Uterus (tissue), 4 donors: ENCODE measurements at places on chromosomes 7 and 10.

DNA sequence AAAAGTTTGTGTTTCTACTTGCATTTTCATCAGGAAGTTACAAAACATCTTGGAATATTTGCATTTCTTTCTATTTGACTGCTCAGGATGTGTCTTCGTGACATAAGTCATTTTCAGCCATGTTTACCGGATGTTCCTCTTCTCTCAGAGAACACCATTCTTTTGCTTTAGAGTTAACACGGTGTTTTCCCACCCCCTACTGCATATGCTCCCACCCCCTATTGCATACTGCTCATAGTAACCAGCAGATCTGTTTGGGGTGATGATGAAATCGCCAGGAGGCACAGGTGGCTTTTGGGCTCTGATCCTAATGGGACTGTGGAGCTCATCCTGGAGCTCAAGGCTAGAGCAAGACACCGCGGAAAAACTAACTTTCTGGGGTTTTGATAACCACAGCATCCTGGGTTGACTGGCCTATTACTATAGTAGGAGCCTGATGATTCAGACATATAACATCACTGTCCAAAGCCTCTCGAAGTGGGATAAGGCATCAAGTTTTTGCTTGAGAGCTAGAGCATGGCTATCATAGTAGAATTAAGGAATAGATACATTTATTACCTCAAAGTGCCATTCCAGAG lies 65.1 kb upstream of the BET1 start:
- DNase-seq = no peak

GRCh38 chr7:105941596-105941995 lies 21.5 kb upstream of the CDHR3 start:
- no peak for DNase-seq

GRCh38 chr10:36344240-36345174 lies 702.4 kb upstream of the FZD8 start:
- DNase-seq = no peak

- no peak for DNase-seq
These were observed 111.6 kb downstream of the C10orf90 start for GRCh38 chr10:126558881-126559280.

GRCh38 chr10:34866848-34867247 lies 51.8 kb upstream of the PARD3 start:
- DNase-seq = no peak

DNA sequence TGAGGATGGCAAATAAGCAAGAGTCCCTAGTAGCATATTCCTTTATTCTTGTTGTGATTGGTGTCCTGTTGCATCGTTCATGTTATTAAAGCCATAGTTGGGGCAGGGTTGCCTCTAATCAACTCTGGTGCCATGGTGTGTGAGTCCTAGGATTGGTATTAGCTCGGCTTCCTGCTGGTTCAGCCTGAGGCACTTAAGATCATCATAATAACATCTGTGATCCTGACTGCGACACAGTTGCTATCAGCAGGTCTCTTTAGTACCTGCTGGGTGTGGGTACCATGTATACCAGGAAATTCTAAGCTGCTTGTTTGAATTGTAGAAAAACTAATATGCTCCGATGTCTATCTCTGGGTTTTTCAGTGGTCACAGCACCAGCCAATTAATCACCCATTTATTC lies 1.6 kb downstream of the WEE2 start:
- no peak for DNase-seq

GRCh38 chr7:5396999-5397663 lies 26.5 kb downstream of the TNRC18 start:
- DNase-seq = peak; percentile 84

- DNase-seq = no peak
These were observed 556.3 kb downstream of the GRM8 start for GRCh38 chr7:126696256-126697038.

- DNase-seq = no peak
These were observed 257.2 kb downstream of the GFRA1 start for GRCh38 chr10:116015583-116016333.

DNA sequence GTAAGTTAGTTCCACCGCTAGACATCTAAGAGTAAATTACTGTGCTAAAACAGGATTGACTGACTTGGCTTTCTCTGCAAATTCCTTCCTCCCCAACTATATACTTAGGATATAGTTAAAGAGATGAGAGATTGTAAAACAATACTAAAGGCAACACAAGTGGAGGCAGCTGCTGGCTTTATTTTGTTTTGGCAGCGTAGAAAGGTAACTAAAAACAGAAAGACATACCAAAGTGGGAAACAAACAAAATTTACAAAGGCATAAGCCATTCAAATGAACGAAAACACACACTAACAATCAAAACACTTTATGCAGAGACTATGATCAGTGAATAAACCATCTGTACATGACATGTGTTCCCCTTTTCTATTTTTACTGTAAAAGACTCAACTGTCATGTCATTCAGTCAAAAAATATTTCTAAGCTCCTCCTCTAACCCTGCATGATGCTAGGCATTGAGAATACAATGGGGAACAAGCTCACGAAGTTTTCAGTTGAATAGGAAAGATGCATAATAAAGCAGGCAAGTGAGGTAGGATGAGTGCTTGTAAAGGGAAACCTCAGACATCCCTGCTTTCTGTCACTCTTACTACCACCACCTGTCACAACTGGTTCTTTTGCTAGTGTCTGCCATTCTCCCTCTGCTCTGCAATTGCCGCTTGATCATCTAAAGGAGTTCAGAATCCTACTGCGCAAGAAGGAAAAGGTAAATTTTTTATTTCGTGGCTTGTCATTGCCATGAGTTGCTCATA lies 64.2 kb upstream of the COL1A2 start:
- DNase-seq = no peak

GRCh38 chr10:72783410-72783833 lies 91.5 kb downstream of the MCU start:
- DNase-seq = no peak

- DNase-seq = no peak
These were observed 464.4 kb upstream of the AKR1E2 start for GRCh38 chr10:4361581-4361980.

DNA sequence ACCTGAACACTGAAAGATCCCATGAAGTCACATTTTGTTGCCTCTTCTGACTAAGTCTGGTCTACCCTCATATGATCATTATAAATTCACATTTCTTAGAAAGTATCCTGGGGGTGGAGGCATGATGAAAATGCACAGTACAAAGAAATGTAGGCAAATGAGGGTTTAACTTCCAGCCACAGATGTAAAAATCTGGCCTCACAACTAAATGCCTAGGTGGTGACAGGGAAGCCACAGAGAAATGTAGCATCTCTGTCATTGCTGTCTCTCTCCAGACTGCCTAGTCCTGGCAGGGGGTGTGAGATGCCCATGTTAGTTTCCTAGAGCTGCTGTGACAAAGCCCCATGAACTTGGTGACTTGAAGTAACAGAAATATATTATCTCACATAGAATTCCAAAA lies 395.9 kb downstream of the SORCS3 start:
- no peak for DNase-seq

- no peak for DNase-seq
These were observed 2.6 kb downstream of the PSMG3 start for GRCh38 chr7:1567049-1567771.

DNA sequence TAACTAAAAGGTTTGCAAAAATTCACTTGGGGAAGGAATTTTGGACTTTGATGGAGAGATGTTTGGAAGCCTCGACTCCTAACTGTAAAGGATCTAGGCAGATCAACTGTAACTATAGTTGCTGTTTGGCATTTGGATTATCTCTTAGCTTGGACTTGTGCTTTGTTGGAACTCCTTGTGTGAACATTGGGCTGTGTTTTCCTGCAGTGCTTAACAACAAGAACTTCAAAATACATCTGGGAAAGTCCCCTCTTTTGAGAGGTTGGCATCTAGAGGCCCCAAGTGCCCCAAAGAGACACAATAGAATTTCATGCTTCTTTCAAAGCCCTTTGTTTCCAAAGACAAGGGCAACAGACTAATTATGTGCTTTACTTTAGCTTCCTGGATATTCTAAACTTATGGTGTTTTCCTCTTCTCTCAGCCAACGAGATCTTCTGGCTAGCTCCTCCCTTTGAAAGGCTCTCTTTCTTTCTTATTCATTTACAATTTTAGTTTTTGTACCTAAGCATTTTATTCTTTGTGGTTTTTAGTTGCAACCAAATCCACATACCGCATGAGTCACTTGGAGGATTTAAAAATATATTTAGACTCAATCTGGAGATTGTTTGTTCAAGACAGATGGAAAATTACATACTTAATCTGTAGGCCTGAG lies 11.6 kb downstream of the ABCA13 start:
- no peak for DNase-seq

DNA sequence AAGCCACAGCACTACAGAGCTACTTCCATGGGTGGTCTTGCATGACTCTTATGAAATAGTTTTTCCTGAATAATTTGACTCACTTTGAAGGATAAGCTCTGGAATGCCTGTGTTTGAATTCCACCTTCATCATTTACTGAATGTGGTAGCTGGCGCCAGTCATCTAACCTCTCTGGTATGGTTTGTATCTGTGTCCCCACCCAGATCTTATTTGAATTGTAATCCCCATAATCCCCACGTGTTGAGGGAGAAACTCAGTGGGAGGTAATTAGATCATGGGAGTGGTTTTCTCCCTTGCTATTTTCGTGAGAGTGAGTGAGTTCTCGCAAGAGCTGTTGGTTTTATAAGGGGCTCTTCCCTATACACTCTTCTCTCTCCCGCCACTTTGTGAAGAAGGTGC lies 11.2 kb upstream of the SLC13A1 start:
- no peak for DNase-seq

GRCh38 chr7:23700046-23700445 lies 10.0 kb upstream of the STK31 start:
- DNase-seq = no peak

GRCh38 chr10:107653832-107654287 lies 489.4 kb upstream of the SORCS1 start:
- no peak for DNase-seq

- no peak for DNase-seq
These were observed 80.3 kb upstream of the SCIN start for GRCh38 chr7:12490107-12490688.

- DNase-seq = no peak
These were observed 96.7 kb upstream of the PDCD4 start for GRCh38 chr10:110775020-110775375.

DNA sequence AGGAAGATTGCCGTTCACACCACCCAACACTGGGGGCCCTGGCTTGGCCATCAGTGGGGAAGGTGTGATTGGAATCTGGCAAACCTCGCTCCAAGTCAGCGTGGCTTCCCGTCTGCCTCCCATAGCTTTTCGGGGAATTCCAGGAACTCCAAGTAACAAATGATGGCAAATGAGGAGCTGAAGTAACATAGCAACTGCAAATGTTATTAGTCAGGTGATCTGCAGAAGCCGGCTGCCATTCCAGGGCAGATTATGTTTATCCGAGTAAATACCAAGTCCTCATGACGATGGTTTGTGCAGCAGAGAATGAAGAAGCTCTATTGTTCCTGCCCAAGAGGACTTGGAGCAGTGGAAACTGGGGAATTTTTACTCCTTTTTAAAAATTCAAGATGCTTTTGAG lies 270.5 kb upstream of the PODXL start:
- no peak for DNase-seq

DNA sequence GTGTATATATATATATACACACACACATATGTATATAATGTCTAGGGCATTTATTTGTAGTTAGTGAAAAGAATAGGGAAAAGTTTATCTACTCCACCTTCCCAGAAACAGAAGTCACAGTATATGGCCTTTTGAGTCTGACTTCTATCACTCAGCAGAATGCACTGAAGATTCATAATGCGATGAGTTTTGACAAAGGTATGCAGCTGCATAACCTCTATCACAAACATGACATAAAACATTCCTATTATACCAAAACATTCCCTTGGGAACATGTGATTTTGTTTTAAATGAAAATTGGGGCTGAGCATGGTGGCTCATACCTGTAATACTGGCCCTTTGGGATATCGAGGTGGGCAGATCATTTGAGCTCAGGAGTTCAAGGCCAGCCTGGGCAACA lies 137.3 kb upstream of the EEPD1 start:
- no peak for DNase-seq

DNA sequence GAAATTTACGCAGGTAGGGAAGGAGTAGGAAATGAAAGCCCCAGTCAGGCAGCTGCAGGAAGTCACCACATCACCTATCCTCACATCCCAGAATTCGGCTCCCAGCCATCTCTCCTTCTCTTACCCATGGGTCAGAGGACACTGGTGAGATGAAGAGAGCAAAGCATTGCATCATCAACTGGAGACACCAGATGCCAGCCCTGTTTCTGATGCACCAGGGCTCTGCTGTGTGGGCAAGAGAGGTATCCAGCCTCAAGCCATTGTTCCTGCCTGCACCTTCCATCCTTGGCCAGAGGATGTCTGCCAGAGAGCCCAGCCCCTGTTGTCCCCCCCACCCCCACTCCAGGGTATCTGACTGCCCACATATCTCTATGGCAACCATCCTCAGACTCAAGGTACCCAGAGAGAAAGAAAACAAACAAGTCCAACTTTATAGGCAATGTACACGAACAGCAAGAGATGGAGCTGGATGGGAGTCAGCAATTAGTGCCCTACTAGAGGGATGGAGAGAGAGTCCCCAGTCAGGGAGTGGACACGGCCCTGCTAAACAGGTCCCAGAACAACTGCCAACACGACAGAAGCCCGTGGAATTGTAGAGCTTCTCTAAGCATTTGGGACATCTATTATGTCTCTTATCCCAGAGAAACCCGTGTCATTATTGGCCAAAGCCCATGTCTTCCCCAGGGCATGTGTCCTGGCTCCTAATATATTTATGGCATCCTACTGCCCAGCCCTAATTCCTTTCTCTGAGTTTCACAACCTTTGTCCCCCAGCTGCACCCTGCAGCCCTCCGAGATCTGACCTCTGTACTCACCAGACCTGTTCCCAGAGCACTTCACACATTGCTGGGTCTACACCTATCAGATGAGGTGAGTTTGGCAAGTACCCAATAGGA lies 2.8 kb downstream of the CAMK2G start:
- no peak for DNase-seq

- no peak for DNase-seq
These were observed 63.1 kb upstream of the ZPBP start for GRCh38 chr7:50156163-50156562.

GRCh38 chr7:55641811-55642210 lies 69.5 kb upstream of the VOPP1 start:
- DNase-seq = no peak

GRCh38 chr10:111148025-111148424 lies 71.2 kb downstream of the ADRA2A start:
- no peak for DNase-seq

GRCh38 chr7:7498856-7499255 lies 36.8 kb downstream of the COL28A1 start:
- no peak for DNase-seq

GRCh38 chr7:93938293-93938692 lies 16.8 kb downstream of the GNG11 start:
- no peak for DNase-seq
